ENCODE measurements at places on chromosomes 4 and X. TPM values are rescaled to one million over a fixed set of nuclear protein-coding genes. Genes with fewer than 3 reads are reported as not detected.

- no peaks in the 10 kb centered on the region for H3K27me3 ChIP-seq
- no peaks in the 10 kb centered on the region for H3K4me1 ChIP-seq
- H3K4me3 ChIP-seq, result no peak overlapping the region
- no peak overlapping the region for H3K27ac ChIP-seq
- H3K36me3 ChIP-seq, result no peaks in the 10 kb centered on the region
Measured at GRCh38 chr4:159776961-159777360, 674.1 kb downstream of the RAPGEF2 start.

DNA sequence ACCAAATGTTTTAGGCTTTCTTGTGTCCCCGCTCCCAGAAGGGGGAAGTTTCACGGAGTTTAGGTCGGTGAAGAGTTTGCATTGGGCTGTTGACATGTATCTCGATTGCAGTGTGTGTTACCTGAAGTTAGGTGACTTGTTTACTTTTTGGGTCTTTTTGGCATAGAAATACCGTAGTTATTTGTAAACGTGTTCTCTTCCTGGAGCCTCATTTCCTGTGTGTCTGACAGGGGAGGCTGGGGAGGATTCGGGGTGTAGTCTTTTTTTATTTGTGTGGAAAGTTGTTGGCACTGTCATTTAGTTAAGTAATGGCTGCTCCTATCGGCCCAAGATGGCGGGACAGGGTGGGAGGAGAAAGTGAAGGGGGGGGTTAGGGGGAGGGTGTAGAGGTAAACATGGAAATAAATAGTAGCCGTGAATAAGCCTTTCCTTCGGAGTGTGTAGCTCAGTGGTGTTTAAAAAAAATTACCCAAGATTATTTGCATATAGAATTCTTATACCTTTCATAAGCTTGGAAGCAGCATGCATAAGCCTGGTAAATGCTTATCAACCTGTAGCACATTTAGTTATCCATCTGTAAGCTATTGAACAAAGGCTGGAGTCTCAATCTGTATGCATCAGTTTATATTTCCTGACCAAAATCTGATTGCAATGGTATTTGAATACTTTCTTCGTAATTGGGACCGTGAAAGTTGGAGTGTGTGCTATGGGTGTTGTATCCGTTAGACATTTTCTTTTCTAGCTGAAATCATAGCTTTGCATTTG lies 1.6 kb downstream of the KDM6A start:
- no peaks in the 10 kb centered on the region for H3K36me3 ChIP-seq
- H3K27me3 ChIP-seq, result no peaks in the 10 kb centered on the region
- peak; percentile 44 for DNase-seq
- peak overlapping the region; percentile 97 for H3K27ac ChIP-seq
- H3K4me3 ChIP-seq, result peak overlapping the region; percentile 95

GRCh38 chrX:150377005-150377404 lies 13.9 kb downstream of the MAMLD1 start:
- peaks cover 2% of the 10 kb centered on the region for H3K27me3 ChIP-seq
- H3K4me3 ChIP-seq, result no peak overlapping the region
- H3K36me3 ChIP-seq, result no peaks in the 10 kb centered on the region
- no peak for DNase-seq
- H3K27ac ChIP-seq, result no peak overlapping the region
- no peaks in the 10 kb centered on the region for H3K4me1 ChIP-seq

- peak; percentile 39 for DNase-seq
- H3K4me1 ChIP-seq, result no peaks in the 10 kb centered on the region
- H3K27ac ChIP-seq, result no peak overlapping the region
- H3K36me3 ChIP-seq, result peaks cover 9% of the 10 kb centered on the region
- H3K4me3 ChIP-seq, result no peak overlapping the region
- H3K27me3 ChIP-seq, result no peaks in the 10 kb centered on the region
Measured at GRCh38 chr4:25367004-25367621, 9.9 kb upstream of the ANAPC4 start.

- no peaks in the 10 kb centered on the region for H3K36me3 ChIP-seq
- H3K4me1 ChIP-seq, result no peaks in the 10 kb centered on the region
- H3K27me3 ChIP-seq, result no peaks in the 10 kb centered on the region
- DNase-seq, result no peak
- H3K27ac ChIP-seq, result no peak overlapping the region
Measured at GRCh38 chrX:29348288-29348687, 761.0 kb downstream of the IL1RAPL1 start.

NCAPG gene
- total RNA-seq, result 1.8 TPM

ABLIM2 gene
- total RNA-seq, result 2.0 TPM

Data from CD4-positive, CD25-positive, alpha-beta regulatory T cell (primary cell).